Left renal pelvis (tissue), 4 donors: ENCODE measurements at places on chromosomes 2 and 18.

- DNase-seq: no peak
These were observed 916 bp upstream of the PDCD1 start for GRCh38 chr2:241859436-241860183.

DNA sequence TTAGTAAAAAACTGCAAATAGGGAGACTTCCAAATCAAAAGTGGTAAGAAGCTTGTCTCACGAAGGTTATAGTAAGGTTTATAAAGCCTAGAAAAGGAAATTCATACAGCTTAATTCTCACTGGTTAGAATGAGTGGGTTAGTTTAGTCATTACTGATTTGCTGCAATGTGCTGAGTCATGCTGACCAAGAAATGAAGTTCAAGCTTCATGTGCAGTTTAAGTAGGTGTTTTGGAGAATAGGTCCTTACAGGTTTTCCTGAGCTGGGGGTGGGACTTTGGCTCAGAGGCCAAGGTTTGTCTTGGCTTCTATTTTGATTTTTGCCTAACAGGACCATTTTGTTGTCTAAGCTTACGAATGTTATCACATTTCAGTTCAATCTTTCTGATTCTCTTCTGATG lies 15.1 kb downstream of the CLIP4 start:
- DNase-seq: no peak

DNA sequence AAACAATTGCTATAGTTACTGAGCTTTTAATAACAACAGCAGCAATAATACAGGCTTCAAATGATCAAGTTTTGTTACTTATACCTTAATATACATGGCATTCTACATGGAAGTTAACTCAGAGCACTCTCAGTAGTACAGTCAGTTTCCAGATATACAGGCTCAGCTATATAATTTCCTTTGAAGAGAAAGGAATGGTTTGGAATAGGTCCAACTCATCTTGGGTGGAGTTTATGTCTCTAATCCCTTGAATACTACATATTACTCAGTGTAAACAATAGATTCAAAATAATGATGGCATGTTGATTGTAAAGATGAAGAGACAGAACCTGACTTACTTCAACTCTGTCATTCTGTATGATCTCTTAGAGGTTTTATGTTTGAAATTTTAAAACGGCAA lies 174.9 kb downstream of the EPHA4 start:
- DNase-seq: no peak

DNA sequence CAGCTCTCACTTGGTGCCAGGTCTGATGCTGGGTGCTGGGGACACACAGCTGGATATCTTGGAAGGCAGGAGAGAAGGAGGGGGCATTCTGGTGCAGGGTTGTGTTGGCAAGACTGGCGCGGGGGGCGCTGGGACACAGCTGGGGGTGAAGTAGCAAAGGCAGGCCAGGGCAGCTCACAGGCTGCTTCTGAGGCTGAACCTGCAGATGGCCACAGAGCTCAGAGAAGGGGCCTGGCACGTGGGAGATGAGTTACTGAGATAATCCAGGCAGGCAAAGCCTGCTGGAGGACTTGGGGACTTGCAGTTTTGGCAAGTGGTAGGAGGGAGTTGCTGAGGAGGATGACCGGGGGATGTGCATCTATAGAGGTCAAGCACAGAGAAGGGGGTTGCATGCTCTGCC lies 16.2 kb upstream of the DGKD start:
- no peak for DNase-seq

DNA sequence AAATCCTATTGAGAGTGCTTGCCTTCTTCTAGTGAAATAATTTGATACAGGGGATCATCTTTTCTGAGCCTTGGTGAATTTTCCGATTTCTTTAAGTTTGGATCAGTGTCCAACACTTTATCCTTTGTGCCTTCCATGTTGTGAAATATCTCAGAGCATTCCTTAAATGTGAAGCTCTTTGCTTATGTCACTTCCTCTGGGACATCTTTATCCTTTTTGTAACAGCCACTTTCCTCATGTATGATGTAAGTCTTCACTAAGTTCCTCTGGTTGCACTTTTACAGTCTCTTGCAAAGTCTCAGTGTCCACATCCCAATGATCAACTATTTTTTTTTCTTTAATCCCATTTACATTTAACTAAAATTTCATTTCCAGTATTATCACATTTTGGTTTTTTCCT lies 254.2 kb downstream of the EN1 start:
- no peak for DNase-seq

DNA sequence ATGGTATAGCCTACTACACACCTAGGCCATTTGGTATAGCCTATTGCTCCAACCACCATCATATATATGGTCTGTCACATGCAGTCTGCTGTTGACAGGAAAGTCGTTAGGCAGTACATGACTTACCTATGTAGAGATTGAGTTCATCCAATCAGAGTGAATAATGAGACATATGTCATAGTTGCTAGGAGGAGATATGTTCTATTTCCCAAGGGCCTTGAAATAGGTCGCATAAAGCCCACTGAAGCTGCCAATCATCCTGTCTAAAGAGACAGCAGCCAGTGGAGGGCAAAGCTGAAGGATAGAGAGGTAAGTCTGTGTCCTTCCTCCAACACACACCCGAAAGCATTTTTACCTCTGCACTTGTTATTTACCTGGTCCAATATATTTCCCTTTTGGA lies 263.4 kb downstream of the PTPRM start:
- no peak for DNase-seq

DNA sequence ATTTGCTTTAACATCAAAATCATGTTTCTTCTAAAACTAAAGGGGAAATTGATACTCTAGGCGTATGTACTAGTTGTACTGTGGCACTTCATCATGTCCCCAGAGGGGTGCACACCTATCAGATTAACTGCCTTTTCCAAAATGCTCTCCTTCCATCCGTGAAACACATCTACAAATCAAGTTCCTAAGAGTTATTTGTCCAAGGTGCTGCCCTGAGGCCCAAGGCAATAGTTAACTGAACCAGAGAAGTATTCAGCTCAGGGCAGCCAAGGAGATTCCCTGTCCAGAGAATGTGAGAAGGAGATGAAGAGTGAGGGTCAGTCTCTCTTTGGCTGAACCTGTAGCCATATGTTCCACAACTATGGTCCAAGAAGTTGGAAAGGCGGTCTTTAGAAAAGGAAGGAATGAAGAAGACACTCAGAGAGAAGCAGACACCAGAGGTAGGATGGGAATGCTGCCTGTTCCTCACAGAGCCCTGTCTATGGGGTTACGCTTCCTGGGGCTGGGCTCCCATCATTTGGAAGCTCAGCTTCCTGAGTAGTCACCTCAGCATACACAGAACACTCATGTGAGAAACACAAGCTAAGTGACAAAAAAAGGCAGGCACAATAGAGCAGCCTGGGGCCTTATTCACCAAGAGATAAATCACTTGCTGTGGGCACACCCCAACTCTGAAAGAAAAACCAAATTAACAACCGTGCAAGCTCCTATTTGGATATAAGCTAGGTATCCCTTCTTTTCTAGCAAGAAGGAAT lies 55.6 kb downstream of the ANKRD44 start:
- no peak for DNase-seq

GRCh38 chr2:98327776-98328175 lies 18.5 kb upstream of the CNGA3 start:
- DNase-seq: no peak

DNA sequence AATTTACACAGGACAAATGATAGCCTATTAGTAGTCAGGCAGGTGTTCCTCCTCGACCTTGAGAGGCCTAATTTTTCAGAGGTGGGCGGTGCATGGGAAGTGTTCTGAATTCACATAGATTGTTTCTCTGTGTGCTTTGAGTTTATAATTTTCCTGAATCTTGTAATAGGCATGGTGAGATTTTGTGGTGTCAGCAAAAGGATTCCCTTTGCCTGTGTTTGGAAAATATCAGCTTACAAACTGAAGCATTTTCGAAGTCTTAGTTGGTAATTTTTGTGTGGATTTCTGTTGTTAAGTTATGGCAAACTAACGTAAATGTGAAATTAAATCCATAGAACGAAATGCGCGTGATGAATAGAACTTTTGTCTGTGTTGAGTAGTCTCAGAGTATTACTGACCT lies 194.0 kb upstream of the RBMS1 start:
- no peak for DNase-seq

GRCh38 chr18:30687501-30687900 lies 355.0 kb downstream of the DSC3 start:
- DNase-seq: no peak

DNA sequence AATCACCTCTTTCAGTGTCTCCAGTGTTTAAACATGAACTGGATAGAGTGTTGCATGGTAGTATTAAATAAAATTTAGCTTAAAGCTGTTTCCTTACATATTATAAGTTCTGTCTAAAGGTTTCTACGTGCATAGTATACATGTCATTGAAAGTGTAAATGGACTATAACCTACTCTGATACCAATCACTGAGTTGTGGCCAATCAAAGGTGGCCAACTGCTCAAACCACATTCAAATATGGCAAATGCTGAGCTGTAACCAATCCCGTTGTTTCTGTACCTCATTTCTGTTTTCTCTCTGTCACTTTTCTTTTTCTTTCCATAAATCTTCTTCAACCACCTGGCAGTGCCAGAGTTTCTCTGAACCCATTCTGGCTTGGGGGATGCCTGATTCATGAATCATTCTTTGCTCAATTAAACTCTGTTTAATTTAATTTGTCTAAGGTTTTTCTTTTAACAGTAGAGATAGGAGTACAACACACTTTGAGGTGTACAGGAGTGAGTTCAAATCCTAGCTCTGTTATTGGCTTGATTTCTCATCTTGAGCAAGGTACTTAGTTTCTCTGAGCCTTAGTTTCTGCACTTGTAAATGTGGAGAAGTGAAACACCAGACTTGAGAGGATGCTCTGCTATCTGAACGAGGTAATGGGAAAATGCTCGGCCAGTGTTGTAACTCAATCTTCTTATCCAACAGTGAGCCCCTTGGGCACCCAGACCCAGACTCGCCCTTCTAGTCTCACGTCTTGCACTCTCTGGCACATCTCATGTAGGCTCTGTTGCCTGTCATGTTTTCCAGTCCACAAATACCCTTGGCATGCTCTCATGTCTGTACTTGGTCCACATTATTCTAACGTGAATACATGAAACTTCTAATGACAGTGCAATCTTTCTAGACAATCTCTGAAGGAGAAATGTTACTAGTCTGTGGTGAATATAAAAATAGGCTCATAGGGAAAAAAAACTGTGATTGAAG lies 228.0 kb downstream of the PIK3C3 start:
- no peak for DNase-seq

- no peak for DNase-seq
These were observed 492.5 kb downstream of the SOX11 start for GRCh38 chr2:6184532-6185292.

DNA sequence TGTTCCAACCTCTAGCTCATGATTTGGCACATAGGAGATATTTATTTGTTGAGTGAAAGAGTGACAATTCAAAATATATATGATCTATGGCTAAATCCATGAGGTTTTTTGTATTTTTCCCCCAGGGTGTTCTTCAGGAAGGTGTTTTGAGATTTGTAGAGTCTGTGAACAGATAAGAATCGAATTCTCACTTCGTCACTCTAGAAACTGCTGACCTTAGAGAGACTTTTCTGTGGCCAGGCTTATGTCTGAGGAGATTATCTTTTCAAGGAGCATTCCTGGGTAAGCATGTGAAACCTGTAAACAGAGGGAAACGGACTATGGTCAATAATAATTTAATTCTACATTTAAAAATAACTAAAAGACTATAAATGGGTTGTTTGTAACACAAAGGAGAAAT lies 849 bp upstream of the ITGB6 start:
- DNase-seq: no peak

DNA sequence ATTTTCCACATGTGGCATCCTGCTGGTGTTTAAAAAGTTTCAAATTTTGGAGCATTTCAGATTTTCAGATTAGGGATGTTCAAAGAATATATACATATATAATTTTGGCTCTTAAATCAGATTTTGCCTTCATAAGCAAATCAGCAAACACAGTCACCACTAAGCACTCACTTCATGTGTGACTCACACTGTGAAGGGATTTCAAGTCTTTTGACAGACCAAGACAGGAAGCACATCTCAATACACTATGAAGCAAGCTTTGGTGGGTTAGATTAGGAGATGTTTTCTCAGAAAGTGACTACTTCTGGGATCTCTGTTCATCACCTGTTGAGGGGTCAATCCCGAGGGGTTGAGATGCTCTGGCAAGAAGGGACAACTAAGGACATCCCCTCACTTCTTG lies 227.8 kb upstream of the RBBP8 start:
- no peak for DNase-seq

DNA sequence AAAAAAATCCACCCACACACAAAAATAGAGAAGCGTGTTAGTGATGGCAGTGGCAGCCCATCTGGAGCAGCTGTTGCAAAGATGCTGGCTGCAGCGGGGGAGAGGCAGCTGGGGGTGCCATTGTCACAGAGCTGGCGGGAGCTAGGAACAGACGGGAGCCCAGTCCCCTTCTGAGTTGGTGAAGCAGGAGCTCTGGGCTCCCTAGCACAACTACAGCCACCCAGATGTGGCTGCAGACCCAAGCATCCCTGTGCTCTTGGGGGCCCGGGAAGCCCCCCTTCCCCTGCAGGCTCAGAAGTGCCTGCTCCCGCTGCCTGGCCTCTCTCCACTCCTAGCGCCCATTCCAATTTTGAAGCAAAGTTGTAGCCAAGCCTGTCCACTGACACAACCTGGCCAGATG lies 366.6 kb upstream of the MC4R start:
- DNase-seq: no peak

GRCh38 chr2:120224256-120224655 lies 1.1 kb upstream of the TMEM185B start:
- no peak for DNase-seq
